ENCODE measurements at places on chromosomes 4 and X.
A peak's percentile ranks its signal among the peaks of the same experiment; 100 is the strongest.

DNA sequence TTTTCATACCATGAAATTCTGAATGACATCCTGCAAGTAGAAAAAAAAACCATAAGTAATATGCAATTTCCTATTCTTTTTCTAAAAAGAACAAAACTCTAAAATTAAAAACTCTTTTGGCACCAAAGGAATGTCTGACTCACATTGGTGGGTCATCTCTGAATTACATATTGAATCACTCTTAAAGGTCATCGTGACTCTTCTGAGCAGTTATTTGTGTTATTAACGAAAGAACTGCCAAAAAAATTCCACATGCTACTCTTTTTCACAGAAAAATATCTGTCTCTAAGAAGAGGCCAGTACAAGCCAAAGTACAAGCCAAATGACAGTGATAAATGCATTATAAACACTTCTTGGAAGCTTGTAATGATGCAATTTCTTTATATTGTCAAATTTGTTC is 282.2 kb downstream of the GUCY2F start:
- no peak for DNase-seq

- DNase-seq = no peak
These were observed 8.3 kb upstream of the SLC10A6 start for GRCh38 chr4:86857341-86858052.

GRCh38 chr4:156949373-156949814 is 22.2 kb downstream of the PDGFC start:
- DNase-seq = no peak

DNA sequence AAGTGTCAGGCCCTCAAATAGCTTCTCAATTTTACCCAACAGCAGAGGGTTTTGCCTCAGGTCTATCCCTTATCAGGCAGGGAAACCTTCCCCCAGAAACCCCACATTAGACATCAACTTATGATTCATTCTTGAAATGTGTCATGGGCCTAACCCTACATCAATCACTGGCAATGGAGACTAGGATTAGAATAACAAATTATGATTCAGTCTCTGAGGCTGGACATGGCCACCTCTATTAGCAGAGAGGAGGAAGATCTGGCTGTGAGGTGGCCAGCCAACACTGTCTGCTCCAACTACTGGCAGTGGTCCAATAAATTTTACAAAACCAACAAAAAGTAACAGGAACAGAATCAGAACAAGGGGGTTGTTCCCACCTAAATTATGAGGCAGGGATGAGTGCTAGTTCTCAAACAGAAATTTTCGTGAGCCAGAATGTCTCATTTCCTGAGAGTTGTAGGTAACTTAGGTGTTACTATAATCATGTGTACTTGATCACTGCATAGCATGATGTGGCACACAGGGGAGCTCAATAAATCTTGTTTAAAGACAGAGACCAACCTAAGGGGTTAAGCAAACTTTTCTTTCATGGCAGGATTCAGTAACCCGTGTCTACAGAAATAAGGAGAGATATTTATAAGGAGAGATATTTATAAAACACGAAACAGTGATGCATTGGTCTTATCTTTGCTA is 126.8 kb downstream of the NFKB1 start:
- no peak for DNase-seq

DNA sequence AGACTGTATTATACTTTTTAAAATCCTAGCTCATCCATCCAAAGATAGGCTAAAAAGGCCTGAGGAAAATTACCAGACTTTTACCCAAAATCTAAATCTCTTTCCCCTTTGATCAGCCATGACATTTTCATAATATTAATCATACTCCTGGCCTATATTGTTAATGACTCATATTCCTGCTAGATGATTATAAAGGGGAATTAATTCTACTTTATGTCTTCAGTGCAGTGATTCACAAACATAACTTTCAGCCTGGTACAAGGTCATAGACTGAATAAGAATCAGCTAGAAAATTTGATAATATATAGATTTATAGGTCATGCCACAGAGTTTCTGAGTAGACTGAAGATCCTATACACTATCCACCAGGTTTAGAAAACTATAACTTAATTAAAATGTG is 1905.4 kb downstream of the C4orf33 start:
- DNase-seq = no peak

DNA sequence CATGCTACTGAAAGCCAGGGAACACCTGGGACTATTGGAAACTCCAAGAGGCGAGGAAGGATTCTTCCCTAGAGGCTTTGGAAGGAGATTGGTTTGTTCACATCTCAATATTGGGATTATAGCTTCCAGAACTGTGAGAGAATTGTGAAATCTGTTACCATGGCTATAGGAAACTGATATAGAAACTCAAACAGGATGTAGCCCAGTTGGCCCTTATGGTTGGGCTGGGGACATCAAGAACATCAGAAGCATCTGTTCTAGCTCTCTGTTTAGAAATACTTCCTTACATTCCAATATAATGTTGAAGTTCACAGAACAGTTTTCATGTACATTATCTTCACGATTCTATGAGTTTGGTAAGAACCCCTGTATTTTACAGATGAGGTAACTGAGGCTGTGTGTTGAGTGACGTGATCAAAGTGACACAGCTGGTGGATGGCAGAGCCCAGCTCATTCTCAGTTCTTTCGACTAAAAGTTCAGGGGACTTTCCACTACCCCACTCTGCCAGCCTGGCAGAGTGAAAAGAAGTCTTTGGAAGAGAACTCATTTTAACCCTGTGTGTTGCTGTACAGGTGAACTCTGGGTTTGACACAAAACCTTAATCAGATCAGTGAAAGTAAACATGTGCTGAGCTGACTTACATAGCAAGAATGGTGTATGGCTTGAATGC is 183.0 kb downstream of the GBA3 start:
- no peak for DNase-seq

DNA sequence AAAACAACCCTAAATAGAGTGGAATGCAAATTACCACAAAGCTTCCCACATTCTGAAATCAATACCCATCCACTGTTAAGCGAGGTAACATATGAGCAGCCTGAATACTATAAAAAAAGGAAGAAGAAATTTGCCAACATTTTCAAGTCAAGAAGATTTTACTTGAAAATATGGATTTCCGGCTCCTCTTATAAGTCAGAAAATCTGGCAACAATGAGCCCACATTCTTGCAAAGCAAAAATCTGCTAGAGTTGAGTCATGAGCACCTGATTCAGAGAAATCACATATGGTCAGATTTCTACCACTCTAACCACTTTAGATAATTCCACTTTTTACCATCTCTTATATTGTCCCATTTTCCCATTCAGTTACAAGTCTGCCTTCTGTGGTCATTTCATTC is 395.7 kb downstream of the DTHD1 start:
- DNase-seq = no peak

- DNase-seq = no peak
These were observed 10.0 kb upstream of the ADD1 start for GRCh38 chr4:2833671-2834000.

- DNase-seq = no peak
These were observed 43.3 kb downstream of the NHSL2 start for GRCh38 chrX:71953946-71954345.

GRCh38 chrX:77143907-77144306 is 303.3 kb upstream of the FGF16 start:
- no peak for DNase-seq

GRCh38 chr4:86482306-86483172 is 111.6 kb upstream of the PTPN13 start:
- DNase-seq = peak; percentile 14

DNA sequence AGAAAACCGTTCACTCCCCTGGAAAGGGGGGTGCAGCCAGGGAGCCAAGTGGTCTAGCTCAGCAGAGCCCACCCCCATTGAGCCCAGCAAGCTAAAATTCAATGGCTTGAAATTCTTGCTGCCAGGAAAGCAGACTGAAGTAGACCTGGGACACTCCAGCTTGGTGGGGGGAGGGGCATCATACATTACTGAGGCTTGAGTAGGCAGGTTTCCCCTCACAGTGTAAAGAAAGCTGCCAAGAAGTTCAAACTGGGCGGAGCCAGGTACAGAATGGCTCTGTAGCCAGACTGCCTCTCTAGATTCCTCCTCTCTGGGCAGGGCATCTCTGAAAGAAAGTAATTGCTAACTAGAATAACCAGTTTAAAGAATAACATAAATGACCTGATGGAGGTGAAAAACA is 372.3 kb upstream of the F9 start:
- DNase-seq = no peak

DNA sequence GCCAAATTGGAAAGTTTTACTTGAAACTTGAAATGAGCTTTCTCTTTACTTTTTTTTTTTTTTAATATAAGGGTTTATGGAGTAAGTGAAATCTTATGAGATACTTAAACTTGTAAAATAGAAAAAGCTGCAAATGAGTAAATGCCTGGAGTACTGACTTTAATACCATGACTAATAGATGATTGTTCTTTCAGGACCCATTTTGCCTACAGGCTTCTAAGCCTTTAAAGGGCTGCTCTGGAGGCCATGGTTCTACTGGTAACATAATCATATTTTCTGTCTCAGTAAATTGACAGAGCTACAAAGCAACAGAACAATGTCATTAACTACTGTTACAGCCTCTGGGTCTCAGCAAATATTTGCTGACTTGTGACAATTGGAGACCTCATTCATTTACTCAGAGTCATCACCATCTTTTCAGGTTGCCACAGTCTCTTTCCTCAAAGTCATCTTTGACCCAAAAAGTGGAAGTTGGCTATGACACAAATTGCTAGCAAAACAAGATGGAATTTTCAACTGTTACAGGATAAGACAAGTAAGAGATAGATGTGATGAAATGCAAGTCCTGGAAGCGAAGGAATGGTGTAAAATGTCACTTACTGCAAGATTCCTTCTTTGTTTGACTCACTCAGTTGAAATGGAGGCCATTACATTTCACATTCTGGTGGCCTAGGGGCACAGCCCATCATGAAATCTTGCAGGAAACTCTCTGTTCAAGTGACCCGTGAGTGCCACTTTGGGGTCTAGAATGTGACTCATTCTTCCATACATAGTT is 132.7 kb downstream of the BTC start:
- DNase-seq = no peak

DNA sequence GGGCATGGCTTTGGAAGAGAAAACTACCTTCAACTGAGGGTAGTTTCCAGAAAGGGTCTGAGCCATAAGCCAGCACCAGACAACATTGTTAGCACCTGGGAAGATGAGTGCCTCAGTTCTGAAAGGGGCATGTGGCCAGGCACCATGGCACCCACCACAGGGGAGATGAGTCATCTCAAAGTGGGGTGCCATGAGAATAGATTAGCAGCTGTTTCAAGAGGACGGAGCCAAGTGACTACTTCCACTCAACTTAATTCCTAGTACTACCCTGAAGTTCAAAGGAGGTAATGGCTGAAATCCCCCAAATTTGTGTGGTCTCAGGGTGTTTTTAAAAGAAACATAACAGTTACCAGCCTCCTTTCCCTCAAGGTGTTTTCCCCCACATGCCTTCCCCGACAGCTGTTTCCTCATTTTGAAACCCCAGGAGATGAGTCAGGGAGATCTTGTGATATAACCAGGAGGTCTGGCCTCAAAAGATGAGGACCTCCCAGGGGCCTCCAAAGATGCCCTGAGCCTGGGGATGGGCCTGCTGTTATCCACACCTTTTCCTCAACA is 27.8 kb upstream of the FTHL17 start:
- DNase-seq = peak; percentile 22

DNA sequence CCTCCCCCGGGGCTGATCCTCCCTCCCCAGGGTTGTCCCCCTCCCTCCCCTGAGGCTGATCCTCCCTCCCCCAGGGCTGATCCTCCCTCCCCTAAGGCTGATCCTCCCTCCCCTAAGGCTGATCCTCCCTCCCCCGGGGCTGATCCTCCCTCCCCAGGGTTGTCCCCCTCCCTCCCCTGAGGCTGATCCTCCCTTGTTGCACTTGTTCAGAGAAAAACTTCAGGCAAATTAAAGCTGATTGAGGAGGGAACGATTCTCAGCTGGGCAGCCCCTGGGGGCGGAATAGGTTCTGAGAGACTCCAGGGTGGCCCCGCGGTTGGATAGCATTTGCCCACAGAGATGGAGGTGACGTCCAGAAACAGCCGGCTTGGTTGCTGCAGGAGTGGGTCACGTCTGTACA is 110.7 kb upstream of the ADRA2C start:
- no peak for DNase-seq

- no peak for DNase-seq
These were observed 270.5 kb upstream of the PPARGC1A start for GRCh38 chr4:24160358-24160757.

GRCh38 chr4:186191200-186192065 is at the start of gene CYP4V2:
CYP4V2 (plus strand) TSS chr4:186191567; CDS start chr4:186191824, 257 bp downstream.
- peak; percentile 82 for DNase-seq

DNA sequence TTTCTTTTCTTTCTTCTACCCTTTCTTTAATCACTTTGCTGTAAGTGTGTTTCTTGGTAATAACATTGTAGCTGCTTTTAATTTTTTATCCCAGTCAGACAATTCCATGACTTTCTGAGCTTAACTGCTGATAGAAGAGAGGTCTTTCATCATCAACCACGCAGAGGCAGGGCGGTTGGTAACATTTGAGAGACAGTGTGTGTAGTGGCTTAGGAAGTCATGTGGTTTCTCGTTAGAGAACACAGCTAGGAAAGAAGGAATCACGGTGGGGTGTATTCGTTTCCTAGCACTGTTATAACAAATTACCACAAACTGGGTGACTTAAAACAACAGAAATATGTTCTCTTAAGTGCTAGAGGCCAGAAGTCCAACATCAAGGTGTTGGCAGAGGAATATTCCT is 11.5 kb downstream of the PRPS2 start:
- peak; percentile 65 for DNase-seq

GRCh38 chrX:100662796-100663195 is 18.8 kb downstream of the SRPX2 start:
- peak; percentile 8 for DNase-seq

DNA sequence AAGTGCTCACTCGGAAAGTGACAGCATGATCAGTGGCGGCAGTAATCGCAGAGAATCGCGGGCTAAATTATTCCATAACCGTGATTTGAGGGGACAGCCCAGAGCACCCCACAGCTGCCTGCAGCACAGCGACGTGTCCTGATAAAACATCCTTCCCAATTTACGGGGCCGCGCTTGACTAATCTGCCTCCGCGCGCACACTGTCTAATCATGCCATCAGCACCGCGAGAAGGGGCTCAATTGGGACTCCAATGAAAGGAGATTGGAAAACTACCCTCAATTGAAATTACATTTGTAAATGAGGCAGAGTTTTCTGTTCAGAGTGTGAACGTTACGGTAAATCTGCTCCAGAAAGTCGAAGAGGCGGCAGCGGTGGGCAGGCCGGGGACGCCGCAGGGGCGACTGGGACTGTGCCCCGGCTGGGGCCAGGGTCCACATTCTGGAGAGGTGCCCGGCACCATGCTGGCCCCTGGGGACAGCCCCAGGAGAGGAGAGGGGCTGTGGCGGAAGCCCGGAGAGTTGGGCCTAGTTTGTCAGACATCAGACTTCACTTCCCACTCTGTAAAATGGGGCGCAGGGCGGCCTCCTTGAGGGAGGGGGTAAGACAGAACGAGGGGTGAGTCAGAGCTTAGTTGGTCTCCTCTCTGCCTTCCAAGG is 107.7 kb downstream of the FAM53A start:
- DNase-seq = no peak

Data from MV-4-11 (cell line).